SJCRH30 (cell line): ENCODE measurements at places on chromosomes 2 and 18.
A peak's percentile ranks its signal among the peaks of the same experiment; 100 is the strongest.

DNA sequence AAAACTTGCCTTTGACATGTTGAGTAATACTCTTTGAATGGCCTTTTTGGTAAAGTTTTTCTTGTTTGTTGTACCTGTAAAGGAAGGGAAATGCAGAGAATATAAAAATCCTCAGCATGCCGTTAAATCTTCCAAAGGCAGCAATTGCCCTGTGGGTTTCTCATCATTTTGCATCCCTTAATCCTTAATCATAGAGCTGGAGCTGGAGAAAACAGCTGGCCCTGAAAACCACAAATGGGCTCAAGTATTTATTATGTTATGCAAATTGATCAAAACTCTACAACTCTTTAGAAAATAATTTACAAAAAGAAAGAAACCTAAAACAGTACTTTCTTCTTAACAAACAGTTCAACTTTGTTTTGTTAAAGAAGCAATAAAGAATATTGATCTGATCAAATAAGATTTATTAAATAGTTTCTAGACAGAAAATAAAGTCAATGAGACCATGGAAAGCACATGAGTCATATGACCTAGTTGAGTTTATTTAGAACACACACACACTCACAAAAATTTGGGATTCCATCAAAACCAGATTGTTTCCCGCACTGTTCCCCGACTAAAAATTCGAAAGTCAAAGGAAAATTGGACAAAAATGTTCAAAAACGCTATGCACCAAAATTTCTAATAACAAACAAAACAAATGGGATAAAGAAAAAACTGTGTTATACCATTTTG is 309.0 kb downstream of the GULP1 start:
- DNase-seq = peak; percentile 90

- DNase-seq = no peak
Measured at GRCh38 chr18:54684784-54685183, 93.7 kb downstream of the DYNAP start.

DNA sequence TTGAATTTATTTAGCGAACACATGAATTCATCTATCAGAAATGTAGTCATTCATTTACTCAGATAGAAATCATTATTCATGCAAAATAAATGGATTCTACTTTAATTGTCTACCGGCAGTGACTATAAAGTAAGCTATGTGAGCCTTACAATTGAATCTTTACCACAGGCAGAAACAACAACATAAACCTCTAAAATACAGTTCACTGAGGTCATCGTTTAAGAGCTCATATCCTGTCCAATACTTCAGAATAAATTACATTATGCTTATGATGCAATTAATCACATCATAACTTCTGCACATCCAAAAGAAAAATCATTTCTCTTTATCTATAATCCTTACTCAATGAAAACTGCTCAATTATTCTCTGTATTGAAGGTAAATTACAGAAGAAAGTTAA is 244.7 kb downstream of the HNMT start:
- no peak for DNase-seq

- no peak for DNase-seq
Measured at GRCh38 chr2:3142961-3143571, 234.6 kb downstream of the EIPR1 start.

DNA sequence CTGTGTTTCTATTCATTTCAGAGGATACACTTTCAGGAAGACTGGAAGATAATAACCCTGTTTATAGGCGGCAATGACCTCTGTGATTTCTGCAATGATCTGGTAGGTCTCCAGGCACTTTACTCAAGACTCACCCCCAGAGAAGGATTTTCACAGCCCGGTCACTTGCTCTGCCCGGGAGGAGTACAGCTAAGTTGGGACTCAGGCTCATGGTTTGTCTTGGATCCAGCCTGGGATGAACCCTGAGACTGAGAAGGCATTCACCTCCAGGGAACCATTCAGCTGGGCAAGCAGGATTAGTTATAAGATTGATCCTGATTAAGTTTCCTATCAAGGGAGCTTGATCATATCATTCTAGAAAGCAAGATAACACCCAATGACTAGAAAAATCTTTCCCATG is 83.7 kb downstream of the PLB1 start:
- no peak for DNase-seq

GRCh38 chr2:96685577-96686459 is 43.3 kb downstream of the FER1L5 start:
- DNase-seq = peak; percentile 86

DNA sequence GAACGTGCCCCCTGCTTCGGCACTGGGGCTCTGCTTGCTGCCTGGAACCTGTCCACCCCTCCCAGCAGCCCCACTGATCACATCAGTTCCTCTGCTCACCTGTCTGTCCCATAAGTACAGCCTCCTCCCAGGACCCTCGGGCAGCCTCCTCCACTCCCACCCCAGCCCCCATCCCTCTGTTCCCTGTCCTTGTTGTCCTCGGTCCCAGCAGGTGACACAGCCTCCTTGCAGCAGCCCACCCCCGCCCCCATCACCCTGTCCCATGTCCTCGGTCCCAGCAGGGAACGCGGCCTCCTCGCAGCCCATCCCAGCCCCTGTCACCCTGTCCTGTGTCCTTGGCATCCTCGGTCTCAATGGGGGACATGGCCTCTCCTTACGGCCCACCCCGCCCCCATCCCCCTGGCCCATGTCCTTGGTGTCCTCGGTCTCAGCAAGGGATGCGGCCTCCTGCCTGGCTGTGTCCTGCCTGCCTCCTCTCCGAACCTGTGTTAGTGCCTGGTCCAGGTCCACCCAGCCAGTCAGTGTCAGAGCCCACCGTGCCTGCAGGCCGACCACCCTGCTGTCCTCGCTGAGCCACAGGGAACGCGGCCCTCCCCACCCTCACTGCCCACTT is 4.3 kb upstream of the OTOS start:
- DNase-seq = no peak

GRCh38 chr2:116269040-116269439 is 1545.5 kb upstream of the DDX18 start:
- DNase-seq = no peak
